ENCODE measurements at places on chromosomes 16 and 17. TPM values are rescaled to one million over a fixed set of nuclear protein-coding genes. Genes with fewer than 3 reads are reported as not detected.

DNA sequence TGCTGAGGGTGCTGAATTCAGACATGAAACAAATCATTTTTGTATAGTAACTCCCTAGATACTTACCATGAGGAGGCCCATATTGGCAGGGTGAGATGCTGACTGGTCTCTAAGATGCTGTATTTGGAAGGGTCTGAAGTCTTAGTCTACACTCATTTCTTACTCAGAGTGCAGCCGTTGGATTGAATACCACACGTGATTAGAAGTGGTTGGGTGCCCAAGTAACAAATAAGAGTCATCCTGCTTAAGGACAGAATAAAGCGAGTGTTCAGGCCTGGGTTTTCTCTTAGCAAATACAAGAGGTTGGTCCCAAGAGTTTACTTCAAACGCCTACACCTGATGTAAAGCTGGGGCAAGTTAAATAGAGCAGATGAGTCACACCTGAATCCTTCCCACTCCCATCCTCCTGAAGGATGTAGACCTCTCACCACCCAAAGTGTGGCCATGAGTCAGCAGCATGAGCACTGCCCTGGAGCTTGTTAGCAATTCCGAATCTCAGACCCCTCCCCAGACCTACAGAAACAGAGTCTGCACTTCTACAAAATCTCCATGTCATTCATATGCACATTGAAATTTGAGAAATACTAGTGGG, 284.6 kb upstream of the CDH5 start:
- H3K4me3 ChIP-seq = no peak overlapping the region
- DNase-seq = no peak
- no peaks in the 10 kb centered on the region for H3K27me3 ChIP-seq
- no peak overlapping the region for H3K27ac ChIP-seq
- no peaks in the 10 kb centered on the region for H3K4me1 ChIP-seq
- no peaks in the 10 kb centered on the region for H3K36me3 ChIP-seq

DNA sequence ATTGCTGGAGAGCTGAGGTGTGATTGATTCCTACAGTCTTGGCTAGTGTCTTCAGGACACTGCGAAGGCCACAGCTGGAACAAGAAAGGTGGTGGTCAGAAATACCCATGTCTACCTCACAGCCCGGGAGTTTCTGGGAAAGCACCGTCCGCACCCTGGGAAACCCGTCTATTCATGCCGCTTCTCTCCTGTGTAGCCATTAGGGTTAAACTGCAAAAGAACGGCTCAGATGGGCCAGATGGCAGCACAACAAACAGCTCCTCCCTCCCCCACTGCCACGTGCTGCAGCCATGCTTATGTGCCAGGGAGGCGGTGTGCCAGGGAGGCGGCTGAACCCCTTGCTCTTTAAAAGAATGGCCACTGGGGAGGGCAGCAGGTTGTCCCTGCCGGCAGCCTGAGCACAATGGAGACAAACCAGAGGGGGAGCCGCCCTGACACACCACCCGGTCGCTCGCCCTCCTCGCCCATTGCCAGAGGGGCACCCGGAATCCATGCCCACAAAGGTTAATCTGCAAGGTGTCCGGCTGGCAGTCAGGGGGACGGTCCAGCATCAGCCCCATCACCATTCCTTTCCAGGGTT, 65.2 kb downstream of the CYTH1 start:
- no peak for DNase-seq
- H3K36me3 ChIP-seq = no peaks in the 10 kb centered on the region
- H3K4me3 ChIP-seq = no peak overlapping the region
- H3K27me3 ChIP-seq = no peaks in the 10 kb centered on the region

Gene AOC2
- total RNA-seq = 4.2 TPM

- no peaks in the 10 kb centered on the region for H3K36me3 ChIP-seq
- no peaks in the 10 kb centered on the region for H3K27me3 ChIP-seq
- DNase-seq = no peak
- no peak overlapping the region for H3K27ac ChIP-seq
Measured at GRCh38 chr17:45425984-45426413, 6.7 kb downstream of the ARHGAP27 start.

DNA sequence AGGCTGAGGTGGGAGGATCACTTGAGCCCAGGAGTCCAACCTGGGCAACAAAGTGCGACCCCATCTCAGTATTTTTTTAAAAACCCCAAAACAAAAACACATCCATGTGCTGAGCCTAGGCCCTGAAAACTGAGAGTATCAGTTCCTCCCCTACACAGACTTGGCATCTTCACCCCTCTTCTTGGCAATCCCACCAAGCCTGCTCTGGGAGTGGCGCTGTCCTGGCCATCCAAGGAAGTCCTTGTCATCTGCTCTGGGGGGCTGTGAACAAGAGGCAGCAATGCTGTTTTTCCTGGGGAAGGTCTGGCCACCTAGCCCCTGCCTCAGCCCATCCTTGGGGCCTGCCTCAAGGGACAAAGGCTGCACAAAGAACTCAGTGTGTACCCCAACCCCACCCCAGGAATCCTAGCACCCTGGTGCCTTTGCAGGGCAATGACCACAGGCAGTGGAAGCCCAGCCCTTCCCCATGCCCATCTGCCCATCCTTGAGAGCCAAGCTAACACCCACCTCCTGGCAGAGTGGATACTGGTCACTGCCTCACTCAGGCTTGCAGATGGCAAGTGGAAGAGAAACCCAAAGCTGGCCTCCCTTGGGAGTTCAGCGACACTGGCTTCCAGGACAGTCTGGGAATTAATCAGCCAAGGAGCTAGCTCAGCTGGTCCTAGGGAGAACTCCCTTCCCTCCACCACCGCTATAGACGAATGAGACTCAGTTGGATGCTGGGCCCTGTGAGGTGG, 14.8 kb upstream of the GFOD2 start:
- no peak for DNase-seq
- no peak overlapping the region for H3K4me3 ChIP-seq
- no peaks in the 10 kb centered on the region for H3K4me1 ChIP-seq
- H3K36me3 ChIP-seq = peaks cover 1% of the 10 kb centered on the region
- no peak overlapping the region for H3K27ac ChIP-seq

Gene PIK3R6
- total RNA-seq = not detected

GRCh38 chr17:64252831-64253230, 10.2 kb downstream of the TEX2 start:
- no peaks in the 10 kb centered on the region for H3K27me3 ChIP-seq
- peaks cover 8% of the 10 kb centered on the region for H3K4me1 ChIP-seq
- H3K27ac ChIP-seq = no peak overlapping the region
- H3K4me3 ChIP-seq = no peak overlapping the region
- H3K36me3 ChIP-seq = no peaks in the 10 kb centered on the region

- H3K4me1 ChIP-seq = peaks cover 5% of the 10 kb centered on the region
- H3K36me3 ChIP-seq = no peaks in the 10 kb centered on the region
- no peak overlapping the region for H3K4me3 ChIP-seq
- DNase-seq = no peak
- no peaks in the 10 kb centered on the region for H3K27me3 ChIP-seq
Measured at GRCh38 chr17:45300060-45300751, 16.6 kb downstream of the MAP3K14 start.

DNA sequence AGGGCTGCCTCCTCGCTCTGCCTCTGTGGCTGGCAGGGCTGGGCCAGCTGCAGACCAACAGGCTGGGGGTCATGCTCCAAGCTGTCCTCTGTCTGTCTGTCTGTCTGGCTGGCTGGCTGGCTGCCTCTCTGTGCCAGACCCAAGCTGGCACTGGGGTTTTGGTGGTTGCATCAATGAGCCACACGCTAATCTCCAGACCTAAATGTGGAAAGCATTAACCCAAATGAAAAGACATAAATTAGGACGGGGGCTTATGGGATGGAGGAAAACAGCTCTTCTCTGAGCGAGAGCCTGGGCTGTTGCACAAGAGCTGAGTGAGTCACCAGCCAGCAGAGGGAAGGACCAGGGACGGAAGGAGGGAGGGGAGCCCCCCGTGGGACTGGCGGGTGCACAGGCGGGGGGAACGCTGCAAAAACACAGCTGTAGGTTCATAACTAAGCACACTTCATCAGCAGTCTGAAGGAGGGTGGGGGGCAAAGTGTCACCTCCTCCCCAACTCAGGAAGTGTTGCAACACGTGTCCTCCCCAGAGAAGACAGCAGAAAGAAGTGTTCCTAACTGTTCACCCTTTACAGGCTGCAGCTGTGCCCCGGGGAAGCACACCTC, 83.4 kb downstream of the GAS7 start:
- no peaks in the 10 kb centered on the region for H3K27me3 ChIP-seq
- no peaks in the 10 kb centered on the region for H3K36me3 ChIP-seq

GRCh38 chr17:19447085-19447583, 36.1 kb downstream of the RNF112 start:
- DNase-seq = peak; percentile 60
- H3K4me1 ChIP-seq = peaks cover 10% of the 10 kb centered on the region
- no peaks in the 10 kb centered on the region for H3K36me3 ChIP-seq

DNA sequence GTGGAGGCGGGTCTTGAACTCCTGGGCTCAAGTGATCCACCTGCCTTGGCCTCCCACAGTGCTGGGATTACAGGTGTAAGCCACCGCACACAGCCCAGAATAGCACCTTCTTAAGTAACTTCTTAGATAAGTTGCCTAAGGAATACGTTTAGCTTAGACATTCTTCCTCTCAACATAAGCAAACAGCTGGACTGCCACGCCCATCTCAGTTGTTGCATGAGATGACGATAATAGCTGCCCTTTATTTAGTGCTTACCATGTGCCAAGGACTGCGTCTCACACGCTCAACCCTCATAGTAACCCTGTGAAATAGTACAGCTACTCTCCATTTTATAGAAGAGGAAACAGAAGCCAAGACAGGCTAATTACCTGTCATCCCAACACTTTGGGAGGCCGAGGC, 11.8 kb downstream of the HASPIN start:
- DNase-seq = no peak
- H3K4me3 ChIP-seq = no peak overlapping the region
- no peaks in the 10 kb centered on the region for H3K27me3 ChIP-seq
- no peaks in the 10 kb centered on the region for H3K4me1 ChIP-seq
- H3K27ac ChIP-seq = no peak overlapping the region

Gene CRHR1
- not detected for total RNA-seq

Gene NPIPB6
- total RNA-seq = 1.4 TPM

GRCh38 chr17:51275381-51275780, 15.0 kb downstream of the UTP18 start:
- H3K4me3 ChIP-seq = no peak overlapping the region
- H3K4me1 ChIP-seq = no peaks in the 10 kb centered on the region
- no peak overlapping the region for H3K27ac ChIP-seq
- peaks cover 3% of the 10 kb centered on the region for H3K36me3 ChIP-seq
- no peaks in the 10 kb centered on the region for H3K27me3 ChIP-seq

Gene KRTAP1-5
- total RNA-seq = not detected

Gene NHLRC4
- not detected for total RNA-seq

DNA sequence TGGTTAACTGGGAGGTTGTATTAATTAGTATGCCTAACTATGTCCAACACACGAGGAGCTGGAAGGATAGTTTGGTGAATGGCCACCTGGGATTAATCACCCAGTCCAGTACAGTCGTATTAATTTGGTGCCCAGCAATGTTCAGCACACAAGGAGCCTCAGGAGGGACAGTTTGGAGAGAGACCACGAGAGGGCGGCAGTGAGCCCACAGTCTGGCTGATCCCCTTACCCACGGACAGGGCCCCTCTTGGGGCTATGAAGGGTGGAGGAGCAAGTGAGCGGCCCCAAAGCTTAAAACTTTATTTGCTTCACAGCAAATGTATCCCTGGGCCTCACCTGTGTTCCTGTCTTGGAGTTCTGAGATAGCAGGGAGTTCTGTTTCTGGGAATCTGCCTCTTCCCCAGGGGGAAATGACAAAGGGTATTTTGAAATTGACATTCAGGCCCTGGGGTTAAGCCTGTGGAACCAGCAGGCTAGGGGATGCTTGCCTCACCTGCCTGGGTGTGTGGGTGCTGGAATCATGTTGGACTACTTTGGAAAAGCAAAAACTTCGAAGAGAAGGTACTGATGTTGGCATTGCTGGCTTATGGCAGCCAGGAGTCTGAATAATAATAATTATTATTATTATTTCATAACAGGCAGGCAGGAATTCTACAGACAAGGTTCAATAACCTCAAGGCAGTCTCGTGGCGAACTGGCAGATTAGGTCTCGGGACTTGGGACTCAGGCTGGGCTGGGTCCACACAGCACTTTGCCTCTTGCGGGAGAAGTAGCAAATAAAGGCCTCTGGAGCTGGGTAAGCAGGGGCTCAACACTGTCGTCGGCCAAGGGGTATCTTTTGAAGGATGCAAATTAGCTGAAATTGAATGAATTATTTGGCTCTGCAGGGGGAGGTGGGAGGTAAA, 227.6 kb upstream of the ASIC2 start:
- DNase-seq = peak; percentile 70
- H3K27me3 ChIP-seq = no peaks in the 10 kb centered on the region
- H3K27ac ChIP-seq = no peak overlapping the region
- no peak overlapping the region for H3K4me3 ChIP-seq

DNA sequence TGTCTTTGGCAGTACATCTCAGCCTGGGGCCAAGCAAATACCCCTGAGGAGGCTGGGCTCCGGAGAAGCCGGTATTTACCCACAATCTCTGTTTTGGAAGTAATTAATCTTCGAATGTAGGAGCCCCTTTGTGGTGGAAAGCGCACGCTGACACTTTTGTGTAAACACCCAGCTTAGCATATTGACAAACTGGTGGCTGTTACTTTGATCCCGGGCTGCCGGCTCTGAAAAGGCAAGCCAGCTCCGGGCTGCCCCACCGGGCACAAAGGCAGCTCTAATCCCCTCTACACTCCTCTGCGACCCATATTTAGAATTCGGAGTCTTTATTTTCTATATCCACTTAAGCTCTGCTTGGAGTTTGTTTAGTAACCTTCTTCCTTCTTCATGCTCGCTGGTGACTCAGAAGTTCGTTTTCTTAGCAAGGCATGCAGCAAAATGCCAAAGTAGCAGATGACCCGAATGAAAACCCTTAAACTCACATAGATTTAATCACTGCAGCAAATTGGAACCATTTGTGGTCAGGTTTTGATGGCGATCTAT, 144.0 kb upstream of the IRX3 start:
- H3K27me3 ChIP-seq = no peaks in the 10 kb centered on the region
- no peak for DNase-seq
- peak overlapping the region; percentile 21 for H3K27ac ChIP-seq
- no peaks in the 10 kb centered on the region for H3K4me1 ChIP-seq

Gene KCNH4
- total RNA-seq = 0.37 TPM

- H3K4me1 ChIP-seq = 0 out of 2 replicates have a peak, but pooled peaks cover 4% of the 10 kb centered on the region
- no peak overlapping the region for H3K4me3 ChIP-seq
- peaks cover 1% of the 10 kb centered on the region for H3K36me3 ChIP-seq
- DNase-seq = no peak
Measured at GRCh38 chr17:37305406-37305905, 70.3 kb upstream of the C17orf78 start.

DNA sequence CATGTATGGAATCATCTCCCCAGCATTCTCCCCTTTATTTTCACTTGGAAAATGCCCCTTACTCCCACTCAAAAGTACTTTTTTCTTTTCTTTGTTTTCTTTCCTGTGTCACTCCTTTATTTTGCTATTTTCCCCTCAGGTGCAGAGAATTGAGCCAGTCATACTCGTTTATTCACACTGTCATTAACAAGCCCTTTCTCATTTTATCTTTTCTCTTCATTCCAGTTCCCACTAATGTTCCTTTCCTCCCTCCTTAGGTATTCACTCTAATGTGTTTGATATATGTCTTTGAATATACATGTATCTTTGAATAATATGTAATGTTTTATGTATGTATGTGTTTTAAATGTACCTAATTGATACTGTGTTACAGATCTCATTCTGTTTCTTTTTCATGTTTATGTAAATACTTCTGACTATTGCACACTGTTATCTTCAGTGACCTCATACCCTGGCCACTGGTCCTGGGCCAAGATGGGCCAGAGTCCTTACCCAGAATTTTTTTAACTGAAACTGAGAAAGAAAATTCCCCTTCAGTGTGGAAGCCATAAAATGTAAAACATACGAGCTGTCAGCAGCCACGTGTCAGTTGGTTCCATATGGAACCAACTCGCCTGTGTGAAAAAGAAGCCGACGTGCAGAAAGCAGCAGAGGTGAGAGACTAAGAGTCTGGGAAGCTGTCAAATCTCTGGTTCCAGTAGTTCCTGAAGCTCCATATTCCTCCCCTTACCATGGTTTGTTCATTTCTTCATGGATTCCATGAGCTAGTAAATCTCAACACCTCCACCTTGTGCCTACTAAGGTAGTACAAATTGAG, 5.8 kb downstream of the SRR start:
- H3K4me3 ChIP-seq = no peak overlapping the region
- no peak overlapping the region for H3K27ac ChIP-seq
- no peaks in the 10 kb centered on the region for H3K27me3 ChIP-seq
- DNase-seq = no peak

Measured in Caco-2 (cell line).